NCI-H345 (cell line): ENCODE measurements at places on chromosomes 12 and 14.

DNA sequence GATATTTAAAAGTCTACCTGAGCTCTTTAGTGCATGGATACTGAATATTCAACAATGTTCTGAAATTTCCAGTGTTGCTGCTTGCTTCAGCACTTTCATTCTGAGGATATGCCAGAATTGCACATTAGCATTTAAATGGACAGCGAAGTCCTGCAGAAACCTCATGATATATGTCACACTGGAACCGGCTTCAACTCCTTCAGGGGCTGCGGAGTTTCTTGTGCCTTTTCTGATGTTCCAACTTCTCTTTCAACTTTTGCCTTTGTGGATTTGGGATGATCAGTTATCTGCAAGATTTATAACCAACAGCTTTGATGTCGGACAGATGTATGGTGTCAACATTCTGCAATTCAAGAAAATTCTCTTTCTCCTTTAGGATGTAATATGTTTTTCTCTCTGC lies 142.5 kb upstream of the LMNTD1 start:
- no peak for DNase-seq

- no peak for DNase-seq
Observed at GRCh38 chr14:23115039-23115731, 3.9 kb downstream of the CEBPE start.

- DNase-seq: no peak
Observed at GRCh38 chr14:102184316-102185035, 44.8 kb downstream of the WDR20 start.

DNA sequence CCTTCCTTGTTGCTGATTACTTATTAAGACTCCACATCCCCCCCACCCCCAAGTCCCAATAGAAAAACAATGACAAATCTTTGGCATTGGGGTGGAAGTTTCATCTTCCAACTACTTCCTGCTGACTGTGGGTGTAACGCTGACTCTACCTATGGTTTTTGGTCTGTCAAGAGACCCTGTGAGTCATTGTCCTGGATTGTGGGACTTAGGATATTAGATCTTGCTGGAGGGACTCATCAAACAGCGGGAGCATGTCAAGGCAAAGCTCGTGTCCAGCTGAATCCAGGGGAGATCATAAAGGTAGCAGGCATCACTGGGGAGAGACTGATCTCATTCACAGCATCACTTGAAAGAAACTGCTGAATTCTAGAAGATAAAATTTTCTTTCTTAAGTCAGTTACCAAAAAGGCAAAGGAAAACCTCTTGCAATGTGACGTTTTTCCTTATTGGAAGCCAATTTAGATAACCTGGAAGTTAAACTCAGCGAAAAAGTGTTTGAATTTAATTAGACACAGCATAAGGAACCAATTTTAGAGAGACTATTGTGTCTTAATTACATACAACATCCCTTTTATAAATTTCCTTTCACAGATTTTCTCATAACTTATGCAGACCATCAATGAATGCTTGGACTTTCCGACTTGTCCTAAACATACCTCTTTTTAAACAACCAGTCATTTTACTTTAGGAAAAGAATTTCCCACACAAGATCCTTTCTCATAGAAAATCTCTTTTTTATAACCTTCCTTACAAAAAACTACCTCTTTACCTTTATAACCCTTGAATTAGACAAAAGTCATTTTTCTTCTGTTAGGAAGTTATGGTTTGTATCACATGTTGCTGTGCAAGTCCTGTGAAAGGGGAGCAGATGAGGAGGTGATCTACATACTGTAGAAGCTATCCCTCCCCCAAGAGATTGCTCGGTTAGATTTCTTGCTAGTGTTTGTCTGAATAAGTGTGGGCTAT lies 94.6 kb upstream of the SCAF11 start:
- DNase-seq: no peak

DNA sequence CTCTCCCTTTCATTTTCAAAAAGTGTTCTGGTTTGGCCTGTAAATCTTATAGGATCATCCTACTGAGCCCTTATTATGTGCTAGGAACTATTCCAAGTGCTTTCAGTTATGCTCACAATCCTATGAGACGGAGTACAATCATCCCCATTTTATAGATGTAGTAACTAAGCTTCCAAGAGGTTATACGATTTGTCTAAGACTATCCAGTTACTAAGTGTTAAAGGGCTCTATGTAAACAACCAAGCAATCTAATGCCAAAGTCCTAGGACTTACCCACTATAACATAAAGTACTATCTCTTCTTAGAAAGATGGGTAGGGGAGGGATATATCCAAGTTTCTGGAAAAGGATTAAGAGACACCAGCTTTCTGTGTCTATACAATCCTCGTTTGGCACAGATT lies 6.7 kb downstream of the CFL2 start:
- no peak for DNase-seq

GRCh38 chr12:9030776-9031175 lies 41.4 kb downstream of the KLRG1 start:
- DNase-seq: no peak

- DNase-seq: no peak
Observed at GRCh38 chr12:115468087-115468510, 784.1 kb upstream of the TBX3 start.

DNA sequence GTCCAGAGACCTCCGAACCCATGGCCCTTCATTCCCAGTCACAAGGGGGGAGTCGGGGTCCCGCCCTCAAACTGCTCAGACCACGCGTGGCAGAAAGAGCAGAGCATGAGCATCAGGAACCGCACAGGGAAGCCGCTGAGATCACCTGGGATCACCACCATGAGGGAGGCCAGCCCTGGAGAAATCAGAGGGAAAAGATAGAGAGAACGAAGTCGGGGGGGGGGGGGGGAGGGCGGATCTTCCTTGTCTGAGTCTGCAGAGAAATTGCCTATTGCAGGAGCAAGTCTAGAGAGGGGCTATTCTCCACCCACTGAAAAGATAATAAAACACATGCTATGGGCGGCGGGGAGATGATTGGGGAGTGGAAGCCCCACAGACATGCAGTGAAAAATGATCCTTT lies 884 bp upstream of the TMEM132C start:
- DNase-seq: no peak

GRCh38 chr12:112322882-112323547 lies 59.2 kb downstream of the HECTD4 start:
- no peak for DNase-seq

- no peak for DNase-seq
Observed at GRCh38 chr12:72368298-72368697, 96.1 kb downstream of the TRHDE start.

DNA sequence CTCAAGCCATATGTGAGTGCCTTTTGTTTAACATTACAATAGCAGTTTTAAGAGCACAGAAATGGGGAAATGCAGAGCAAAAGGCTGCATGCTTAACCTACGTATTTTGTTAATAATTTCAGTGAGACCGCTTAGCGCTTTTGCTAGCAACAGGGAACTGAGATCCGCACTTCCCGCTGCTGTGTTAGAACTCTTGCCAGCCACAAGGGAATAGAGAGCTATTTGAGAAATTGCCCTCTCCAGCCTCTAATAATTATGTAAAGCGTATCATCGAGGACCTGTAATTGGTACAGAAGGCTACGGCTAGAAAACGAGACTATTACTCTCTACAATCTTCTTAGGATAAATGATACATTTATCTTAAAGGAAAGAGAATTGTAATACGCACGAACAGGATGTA lies 205.2 kb upstream of the GRIP1 start:
- no peak for DNase-seq

DNA sequence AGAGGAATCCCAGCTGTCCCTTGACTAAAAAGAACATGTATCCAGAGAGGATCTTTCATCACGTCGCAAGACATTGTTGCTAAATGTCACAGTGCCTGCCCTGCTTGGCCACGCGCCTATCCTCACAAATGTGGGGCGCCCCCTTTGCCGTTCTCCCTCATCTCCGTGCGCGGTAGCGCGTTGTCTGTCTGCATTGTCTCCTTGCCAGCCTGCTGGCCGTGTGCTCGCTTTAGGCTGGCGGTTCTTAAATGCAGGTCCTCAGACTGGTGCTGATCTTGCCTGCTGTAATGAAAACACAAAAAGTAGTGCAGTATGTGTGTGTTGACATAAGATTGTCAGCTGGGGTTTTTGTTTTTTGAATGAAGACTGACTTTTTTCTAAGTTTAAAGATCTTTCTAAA lies 198.2 kb upstream of the RGS6 start:
- no peak for DNase-seq

- no peak for DNase-seq
Observed at GRCh38 chr14:30596935-30597334, 25.2 kb upstream of the SCFD1 start.

- DNase-seq: peak; percentile 83
Observed at GRCh38 chr12:58833853-58834252, 86.5 kb downstream of the LRIG3 start.
